ENCODE measurements at places on chromosomes 2 and 18. TPM values are rescaled to one million over a fixed set of nuclear protein-coding genes. Genes with fewer than 3 reads are reported as not detected.

Gene SAP130
- total RNA-seq = 8.8 TPM

Gene PRSS56
- 1.6 TPM for total RNA-seq

Gene ALKAL2
- 1.4 TPM for total RNA-seq

Gene SANBR
- total RNA-seq = 87.2 TPM

Gene KIAA2012
- 2.5 TPM for total RNA-seq

Gene PROKR1
- 1.8 TPM for total RNA-seq

Gene FKBP1B
- 98.5 TPM for total RNA-seq

Measured in diencephalon (tissue), 1 donor.